ENCODE measurements at places on chromosomes 7 and 10.

DNA sequence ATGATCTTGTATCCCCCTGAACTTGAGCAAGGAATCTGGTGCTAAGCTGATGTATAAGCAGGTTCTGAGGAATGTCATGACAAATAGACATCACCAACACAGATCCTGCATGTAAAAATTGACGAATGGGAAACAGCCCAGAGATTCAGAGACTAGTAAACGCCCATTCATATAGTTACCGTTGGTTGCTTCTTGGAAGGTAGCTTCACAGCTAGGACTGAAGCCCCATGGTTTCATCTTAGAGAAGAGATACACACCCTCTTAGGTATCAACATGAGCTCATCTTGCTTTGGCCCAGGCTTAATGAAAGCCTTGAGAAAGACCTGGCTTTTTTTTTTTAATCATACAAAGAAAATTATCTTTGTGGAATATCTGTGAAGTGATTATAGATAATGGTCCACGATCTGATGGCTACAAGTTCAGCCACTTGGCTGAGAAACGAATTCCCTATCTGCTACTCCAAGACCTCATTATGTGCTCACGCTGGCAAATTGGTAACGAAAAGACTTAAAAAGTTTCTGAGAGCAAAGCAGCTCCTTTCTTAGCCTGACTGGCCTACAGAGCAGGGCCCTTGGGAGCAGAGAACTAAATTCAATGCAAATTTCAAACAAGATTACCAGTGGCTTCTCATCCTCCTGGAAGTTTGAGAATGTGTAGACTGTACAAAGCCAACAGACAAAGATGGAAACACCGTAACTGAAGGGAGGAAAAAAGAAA, 181.1 kb downstream of the NRP1 start:
- no peak for DNase-seq

GRCh38 chr7:55028011-55028410, 9.2 kb downstream of the EGFR start:
- DNase-seq = peak; percentile 26

DNA sequence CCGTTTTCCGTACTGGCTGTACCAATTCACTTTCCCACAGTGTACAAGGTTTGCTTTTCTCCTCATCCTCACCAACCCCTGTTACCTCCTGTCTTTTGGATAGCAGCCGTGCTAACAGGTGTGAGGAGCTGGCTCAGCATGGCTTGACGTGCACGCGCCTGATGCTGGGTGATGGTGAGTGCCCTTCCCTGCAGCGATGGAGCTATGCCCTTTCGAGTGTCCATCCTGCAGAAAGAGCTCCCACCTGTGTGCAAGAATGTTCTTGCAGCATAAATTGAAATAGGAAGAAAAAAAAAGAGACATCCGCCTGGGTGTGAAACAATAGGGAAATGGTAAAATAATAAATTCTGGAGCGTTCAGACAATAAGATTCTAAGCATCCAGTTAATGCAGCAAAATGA, 9.5 kb upstream of the UBE3C start:
- no peak for DNase-seq

GRCh38 chr7:141930211-141930610, 14.0 kb downstream of the OR9A4 start:
- DNase-seq = no peak

GRCh38 chr7:148790850-148791249, 92.1 kb downstream of the CUL1 start:
- DNase-seq = no peak

DNA sequence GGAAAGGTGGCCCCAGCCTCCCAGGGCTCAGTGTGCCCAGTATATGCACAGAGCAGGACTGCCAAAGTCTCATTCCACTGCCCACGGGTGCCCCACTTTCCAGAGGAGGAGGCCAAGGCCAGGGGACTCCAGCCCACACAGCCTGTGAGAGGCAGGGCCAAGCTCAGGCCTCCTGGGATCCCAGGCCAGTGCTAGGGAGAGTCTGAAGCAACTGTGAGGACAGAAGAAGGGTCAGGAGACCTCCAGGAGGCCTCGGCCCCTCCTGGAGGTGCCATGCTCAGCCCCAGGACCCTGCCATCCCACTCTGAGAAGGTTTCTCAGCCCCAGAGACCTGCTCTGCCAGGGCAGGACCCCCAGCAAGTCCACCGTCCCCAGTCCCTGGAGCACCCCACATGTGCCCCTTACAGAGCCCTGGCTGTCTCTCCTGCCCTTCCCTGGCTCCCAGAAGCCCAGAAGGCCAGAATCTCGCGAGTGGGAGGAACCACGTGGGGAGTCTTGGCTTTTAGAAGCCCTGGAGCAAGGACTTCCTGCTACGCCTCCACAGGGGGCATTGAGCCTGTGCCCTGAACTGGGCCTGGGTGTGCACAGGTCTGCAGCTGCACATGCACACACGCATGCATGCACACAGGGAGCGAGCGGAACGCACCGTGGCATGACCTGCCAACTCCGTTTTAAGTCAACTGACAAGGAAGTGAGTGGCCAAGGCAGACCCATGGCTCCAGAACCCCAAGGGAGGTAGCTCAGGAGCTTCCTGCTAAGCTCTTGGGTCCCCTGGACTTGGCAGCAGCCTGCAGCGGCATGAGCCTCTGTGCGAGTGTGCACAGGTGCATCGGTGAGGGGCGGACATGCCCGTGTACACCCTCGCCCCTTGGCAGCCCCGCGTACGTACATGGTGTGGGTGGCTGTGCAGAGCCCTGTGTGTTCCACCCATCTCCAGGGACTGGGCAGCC, 33.6 kb downstream of the ZCCHC24 start:
- no peak for DNase-seq

- no peak for DNase-seq
Observed at GRCh38 chr7:67343114-67343513, 346.5 kb downstream of the TYW1 start.

- DNase-seq = no peak
Observed at GRCh38 chr7:94212160-94212559, 182.5 kb upstream of the COL1A2 start.

DNA sequence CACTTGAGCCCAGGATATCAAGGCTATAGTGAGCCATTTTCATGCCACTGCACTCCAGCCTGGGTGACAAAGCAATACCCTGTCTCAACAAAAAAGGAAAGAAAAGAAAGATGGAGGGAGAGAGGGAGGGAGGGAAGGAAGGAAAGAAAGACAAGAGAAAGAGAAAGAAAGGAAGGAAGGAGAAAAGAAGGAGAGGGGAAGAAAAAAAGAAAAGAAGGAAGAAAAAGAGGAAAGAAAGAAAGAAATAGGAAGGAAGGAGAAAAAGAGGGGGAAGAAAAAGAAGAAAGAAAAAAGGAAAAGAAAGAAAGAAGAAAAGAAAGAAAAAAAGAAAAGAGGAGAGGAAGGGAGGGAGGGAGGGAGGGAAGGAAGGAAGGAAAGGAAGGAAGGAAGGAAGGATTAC, 321.5 kb upstream of the CNTNAP2 start:
- DNase-seq = no peak
